Amygdala (tissue), 56 donors: ENCODE measurements at places on chromosomes 1 and 21.

DNA sequence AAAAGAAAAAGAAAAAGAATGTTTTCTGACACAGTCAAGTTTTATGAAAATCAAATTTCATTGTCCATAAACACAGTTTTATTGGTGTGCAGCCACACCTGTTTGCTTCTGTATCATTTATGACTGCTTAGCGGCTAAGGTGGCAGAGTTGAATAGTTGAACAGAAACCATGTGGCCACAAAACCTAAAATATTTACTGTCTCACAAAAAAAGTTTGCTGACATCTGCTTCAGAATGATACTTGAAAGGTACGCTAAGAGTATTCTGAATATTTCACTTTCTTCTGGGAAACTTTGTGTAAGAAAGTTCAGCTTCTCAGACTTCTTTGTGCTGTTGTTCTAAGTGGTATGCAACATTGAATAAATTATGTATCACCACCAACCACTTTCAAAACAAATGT, 6.2 kb downstream of the KCNK1 start:
- no peak for DNase-seq

- DNase-seq, result no peak
Measured at GRCh38 chr21:33401630-33401992, 1.6 kb upstream of the IFNGR2 start.

- DNase-seq, result no peak
Measured at GRCh38 chr1:5733596-5733995, 258.6 kb downstream of the NPHP4 start.

- no peak for DNase-seq
Measured at GRCh38 chr1:247748041-247748440, at the start of gene OR14A2. OR14A2 (minus strand) TSS chr1:247748141.

GRCh38 chr21:19844334-19844733, 1153.9 kb upstream of the NCAM2 start:
- DNase-seq, result no peak

DNA sequence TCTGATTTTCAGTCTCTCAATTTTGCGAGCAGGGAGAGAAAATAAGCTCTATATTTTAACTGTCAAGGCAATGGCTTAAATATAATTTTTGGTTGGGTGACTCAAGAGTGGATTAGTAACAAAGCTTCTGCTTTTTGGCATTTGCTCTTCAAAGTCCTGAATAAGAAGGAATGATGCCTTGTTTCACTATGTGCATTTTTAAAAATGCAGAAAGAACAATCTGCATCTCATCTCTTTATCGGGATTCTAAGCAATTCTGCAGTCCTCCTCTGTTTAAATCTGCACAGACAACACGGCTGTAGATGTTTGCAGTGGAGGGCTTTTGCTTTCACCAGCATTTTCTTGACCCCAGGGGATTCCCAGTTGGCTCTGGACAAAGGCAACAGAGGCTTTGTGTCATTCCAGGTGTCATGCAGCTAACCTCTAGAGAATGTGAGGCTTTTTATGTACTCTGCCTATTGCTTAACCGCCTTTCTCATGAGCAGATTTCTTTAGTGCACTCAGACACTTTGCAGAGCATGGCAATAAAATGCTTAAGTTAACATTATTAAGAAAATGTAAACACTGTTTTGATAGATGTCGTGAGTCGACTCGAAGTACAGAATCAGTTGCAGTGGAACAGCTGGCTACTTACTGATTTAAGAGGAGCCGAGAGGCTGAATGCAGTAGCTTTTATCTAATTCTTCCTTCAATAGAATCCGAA, 783.2 kb upstream of the NEGR1 start:
- no peak for DNase-seq

- DNase-seq, result no peak
Measured at GRCh38 chr1:81340239-81340638, 460.5 kb upstream of the ADGRL2 start.

DNA sequence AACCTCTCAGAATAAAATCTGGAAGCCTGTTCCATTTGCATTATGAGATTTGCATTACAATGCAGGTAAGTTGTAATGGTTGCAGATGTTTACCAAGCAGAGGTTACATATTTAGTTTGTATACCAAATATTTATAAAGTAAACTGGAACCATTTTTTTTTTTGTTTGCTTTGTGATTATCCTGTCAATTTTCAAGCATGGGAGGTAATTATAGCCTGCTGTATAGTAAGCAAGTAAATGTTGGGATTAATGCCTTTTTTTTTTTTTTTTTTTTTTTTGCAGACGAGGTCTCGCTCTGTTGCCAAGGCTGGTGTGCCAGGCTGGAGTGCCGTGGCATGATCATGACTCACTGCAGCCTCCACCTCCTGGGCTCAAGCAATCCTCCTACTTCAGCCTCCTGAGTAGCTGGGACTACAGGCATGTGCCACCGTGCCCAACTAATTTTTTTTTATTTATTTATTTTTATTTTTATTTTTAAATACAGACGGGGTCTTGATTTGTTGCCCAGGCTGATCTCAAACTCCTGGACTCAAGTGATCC, 21.0 kb downstream of the NFYC start:
- no peak for DNase-seq

- no peak for DNase-seq
Measured at GRCh38 chr1:149928401-149928724, 760 bp upstream of the SF3B4 start.

DNA sequence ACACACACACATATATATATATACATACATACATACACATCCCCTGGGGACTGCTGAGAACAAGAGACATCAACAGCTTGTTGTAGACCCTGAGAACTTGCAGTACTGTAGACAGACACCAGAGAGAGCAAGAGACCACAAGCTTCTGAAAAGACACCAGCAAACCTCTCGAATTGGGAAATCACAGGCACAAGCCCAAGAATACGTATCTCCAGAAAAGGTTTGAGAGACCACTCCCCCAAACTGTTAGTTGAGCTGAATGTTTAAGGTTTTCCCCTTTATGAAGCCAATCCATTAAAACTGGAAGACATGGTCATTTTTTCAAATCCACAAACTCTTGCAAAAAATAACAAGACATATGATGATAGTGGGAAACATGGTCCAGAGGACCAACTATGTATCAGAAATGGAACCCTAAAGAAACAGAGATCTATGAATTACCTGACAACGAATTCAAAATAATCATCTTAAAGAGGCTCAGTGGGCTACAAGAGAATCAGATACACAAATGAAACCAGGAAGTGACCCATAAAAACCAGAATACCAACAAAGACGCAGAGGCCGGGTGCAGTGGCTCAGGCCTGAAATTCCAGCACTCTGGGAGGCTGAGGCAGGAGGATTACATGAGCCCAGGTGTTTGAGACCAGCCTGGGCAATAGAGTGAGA, 45.1 kb downstream of the SLC2A1 start:
- DNase-seq, result no peak

- no peak for DNase-seq
Measured at GRCh38 chr1:4268262-4268888, 368.3 kb upstream of the C1orf174 start.

DNA sequence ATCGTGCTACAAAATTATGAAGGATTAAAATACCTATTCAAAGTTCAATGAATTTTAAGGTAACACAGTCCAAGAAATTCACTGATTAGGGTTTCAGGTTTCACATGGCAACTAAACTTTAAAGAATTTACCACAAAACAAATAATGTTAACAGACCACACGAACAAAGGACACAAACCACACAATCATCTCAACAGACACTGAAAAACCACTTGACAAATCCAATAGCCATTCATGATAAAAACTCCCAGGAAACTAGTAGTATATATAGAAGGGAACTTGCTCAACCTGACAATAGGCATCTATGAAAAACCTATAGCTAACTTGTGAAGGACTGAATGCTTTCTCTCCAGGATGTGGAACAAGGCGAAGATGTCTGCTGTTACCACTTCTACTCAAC, 21.1 kb upstream of the SH2D5 start:
- DNase-seq, result no peak

DNA sequence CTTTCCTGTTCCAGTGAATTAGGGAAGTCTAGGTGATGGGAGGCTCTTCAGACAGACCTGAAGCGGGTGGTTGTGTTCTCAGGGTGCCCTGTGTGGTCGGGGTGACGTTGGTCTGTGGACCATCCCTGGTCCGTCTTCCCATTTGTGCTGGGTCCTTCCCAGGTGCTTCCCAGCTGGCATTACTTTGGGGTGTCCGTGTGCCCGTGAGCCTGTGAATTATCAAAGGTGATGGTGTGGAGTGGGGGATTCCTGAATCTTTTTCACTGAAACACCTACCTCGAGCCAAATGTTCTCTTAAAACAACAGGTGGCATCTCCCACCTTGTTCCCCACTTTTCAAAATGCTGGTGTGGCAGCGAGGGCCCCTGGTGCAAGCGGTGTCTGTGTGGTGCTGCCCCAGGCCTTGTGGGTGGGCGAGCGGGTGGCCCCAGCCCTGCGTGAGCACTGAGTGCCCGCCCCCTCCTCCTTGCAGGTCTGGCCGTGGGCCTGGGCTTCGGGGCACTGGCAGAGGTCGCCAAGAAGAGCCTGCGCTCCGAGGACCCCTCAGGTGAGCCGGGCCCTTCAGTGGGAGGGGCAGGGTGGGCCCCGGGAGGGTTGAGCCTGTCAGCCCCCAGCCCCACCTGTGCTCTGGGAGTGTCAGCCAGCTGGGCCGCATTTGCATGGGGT, 37.0 kb downstream of the COQ8A start:
- no peak for DNase-seq
